Endothelial cell of umbilical vein (primary cell): ENCODE measurements at places on chromosomes 3 and 15.

DNA sequence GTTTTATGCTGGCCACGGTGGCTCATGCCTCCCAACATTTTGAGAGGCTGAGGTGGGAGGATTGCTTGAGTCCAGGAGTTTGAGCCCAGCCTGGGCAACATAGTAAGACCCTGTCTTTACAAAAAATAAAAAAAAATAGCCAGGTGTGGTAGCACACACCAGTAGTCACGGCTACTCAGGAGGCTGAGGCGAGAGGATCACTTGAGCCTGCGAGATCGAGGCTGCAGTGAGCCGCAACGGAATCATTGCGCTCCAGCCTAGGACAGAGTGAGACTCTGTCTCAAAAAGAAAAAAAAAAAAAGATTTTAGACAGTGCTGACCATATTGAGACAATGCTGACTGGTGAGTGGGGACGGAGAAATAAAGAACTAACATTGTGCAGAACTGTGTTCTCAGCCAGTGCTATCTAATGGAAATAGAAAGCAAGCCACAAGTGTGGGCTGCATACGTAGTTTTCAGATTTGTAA lies 67.2 kb downstream of the ST6GAL1 start:
- DNase-seq = no peak

- no peak for DNase-seq
These were observed 517.7 kb upstream of the TBL1XR1 start for GRCh38 chr3:177714945-177715344.

DNA sequence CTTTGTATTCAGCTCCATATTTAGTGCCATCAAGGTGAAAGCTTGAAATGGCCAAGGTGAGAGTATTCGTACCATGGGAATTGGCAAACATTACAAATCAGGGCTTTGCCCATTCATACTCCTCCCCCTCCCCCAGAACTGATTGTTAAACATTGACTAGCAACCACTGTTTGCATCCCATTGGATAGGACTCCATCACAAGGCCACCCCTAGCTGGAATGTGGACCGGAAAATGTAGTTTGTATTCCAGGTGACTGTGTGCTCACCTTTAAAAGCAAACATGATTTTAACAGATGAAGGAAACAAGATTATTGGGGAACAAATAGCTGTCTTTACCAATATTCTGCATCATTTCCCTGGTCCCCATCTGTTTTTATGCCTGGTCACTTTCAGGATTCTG lies 14.1 kb downstream of the ST3GAL6 start:
- DNase-seq = no peak

GRCh38 chr3:194187233-194187944 lies 51.4 kb downstream of the HES1 start:
- DNase-seq = no peak

- peak; percentile 32 for DNase-seq
These were observed 51.9 kb upstream of the FLNB start for GRCh38 chr3:57956119-57956832.
